Progenitor cell of endocrine pancreas (in vitro differentiated cells): ENCODE measurements at places on chromosomes 6 and 20.
A peak's percentile ranks its signal among the peaks of the same experiment; 100 is the strongest.

DNA sequence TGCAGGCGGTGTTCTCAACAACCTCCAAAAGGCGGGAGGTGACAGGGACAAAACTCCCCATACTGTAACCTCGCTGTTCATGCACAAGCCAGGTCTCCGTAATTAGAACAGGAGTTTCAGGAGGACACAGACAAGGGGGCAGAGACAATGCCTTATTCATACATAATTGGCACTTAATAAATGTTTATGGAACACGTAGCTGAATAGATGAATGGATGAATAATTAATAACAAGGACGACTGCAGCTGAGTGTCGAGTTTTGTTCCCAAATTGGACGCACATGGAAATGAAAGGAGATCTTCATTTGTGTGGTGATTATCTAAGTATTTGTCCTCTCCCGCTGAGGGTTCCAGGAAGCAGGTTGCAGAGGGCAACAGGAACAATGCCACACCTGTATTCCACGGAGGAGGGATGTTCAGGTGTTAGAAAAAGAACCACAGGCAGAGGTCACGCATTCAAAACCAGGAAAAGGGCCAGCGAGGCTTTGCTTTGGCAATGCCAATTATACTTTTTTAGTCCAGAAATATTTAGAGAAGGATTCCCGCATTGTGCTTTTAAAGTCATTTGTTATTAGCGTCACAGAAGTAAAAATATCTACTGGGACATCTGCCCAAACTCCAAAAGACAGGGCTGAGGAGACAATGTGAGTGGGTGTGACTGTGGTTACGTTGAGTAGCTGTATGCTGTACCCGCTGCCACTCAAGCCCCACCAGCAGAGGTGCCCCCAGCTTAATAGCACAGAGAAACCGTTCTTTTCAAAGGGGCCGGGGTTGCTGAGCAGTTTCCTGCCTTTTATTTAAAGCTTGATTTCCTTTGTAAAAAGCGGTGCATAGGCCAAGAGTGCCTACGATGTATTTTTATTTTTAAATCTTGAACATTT is 123.3 kb downstream of the PXDC1 start:
- no peak for DNase-seq

DNA sequence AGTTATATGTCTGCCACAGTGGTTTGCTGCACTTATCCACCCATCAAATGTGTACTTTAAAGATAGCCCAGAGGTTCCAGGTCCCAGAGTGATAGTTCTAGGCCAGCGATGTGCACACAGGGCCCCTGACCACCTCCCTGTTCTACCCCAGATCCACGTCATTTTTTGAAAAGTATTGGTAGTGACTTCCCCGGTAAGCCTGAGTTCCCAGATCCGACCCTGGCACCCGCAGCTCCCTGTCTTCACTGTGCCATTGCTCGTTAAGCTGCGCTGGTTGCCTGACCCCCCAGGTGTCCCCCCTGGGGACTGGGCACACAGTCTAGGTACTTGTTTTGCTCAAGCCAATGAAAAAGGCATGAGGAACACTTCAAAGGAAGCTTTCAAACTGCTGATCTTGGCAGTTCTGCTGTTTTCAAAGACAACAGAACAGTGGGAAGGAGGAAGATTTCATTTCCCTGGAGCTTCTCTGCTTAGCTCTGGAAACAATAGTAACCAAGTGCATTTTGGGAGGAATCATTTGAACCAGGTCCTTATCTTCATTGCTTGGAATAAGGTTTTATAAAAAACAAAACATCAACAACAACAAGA is 116.3 kb upstream of the TAB2 start:
- no peak for DNase-seq

DNA sequence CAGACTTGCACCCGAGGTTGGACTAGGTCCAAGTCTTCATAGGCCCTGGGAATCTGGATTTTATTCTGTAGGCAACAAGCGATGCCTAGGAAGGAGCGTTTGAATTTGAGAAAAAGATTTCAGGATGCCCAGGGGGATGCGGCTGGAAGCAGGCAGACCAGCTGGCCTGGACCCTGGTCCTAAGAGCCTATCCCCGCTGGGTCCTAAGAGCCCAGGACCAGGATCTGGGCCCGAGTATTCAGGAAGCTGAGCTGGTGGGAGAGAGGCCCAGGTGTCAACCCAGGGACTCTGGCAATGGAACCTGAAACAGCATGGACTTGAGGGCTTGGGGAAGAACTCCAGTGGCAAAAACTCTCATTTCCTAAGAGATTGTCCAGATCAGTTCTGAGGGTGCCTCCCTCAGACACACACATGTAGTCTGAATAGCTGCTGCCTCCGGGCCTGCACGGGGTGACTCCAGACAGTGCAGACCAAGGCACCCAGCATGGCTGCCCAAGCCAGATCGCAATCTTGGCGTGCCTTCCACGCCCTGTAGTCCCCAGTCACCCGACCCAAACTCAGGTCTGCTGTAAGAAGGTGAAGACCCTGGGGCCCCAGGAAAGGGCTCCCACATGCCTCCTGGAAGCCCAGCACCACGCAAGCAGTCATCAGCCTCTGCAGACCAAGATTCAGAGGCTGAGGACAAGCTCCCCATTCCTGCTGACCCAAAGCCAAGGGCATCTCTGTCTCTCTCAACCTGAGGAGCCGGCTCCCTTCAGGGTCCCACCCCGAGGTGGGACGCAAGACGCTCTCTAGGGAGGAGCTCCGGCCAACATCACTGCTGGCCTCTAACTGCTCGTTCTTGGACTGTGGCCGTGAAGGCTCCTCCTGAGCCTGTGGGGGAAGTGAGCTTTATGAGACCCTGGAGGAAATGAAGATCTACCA is 34.4 kb downstream of the RRBP1 start:
- DNase-seq, result no peak

DNA sequence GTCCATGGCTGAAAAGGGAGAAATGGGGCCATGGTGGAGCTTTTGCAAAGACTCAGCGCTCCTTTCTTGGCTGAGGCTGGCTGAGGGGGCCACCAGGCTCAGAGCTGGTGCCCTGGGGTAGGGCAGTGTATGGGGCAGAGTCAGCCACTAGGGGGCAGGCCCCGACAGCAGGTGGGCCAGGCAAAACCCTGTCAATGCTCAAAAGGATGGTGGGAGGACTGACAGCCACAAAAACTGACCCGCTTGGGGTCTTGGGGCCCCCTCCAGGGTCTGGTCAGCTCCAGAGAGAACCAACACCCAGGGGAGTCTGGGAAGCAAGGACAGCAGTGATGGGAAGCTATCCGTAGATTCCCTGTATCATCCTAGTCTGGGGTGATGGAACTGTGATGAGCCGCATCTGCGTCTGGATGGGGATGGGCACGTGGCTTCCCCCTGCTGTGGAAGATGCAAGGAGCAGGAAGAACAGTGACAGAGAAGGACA is 306.9 kb downstream of the DHX35 start:
- peak; percentile 66 for DNase-seq

DNA sequence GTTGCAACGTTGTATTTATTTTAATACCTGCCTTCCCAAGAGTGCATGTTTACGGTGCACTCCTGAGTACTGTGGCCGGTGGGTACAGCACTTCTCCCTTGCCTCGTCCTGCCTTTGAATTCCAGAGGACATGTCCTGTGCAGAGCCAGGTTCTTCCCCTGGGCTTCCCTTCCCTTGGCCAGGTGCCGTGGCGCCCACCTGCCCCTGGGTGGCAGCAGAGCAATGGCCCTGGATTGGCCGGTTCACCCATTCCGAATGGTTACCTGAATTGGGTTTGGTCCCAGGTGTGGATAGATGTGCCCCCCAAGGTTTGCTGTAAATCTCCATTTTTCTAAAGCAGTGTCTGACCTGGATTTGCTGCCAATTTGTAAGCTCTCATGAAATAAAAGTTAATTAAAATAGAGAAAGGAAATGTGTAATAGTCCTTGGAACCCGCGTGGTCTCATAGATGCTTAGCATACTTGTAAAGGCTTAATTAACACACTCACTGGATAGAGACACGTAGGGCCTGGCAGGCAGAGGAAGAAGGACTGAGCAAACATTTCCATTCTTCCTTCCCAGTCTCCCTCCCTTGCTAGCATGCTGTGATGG is 40.6 kb downstream of the DTD1 start:
- no peak for DNase-seq

DNA sequence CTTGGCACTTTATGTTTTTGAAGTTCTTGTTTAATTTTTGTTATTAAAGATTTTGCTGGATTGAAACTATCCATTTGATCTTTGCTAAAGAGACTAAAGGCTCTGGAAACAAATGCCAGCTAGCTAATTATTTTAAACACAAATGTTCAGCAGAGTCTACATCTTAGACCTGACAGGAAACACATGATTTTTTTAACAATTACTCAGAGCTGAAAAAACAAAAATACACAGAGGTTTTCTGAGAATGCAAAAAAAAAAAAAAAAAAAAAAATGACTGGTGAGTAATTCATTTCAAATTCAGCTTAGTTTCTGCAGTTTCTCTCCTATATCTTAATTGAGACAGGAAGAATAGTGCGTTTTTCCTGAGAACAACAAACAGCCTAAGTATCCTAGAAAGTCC is 448.0 kb downstream of the TENT5A start:
- DNase-seq, result no peak

DNA sequence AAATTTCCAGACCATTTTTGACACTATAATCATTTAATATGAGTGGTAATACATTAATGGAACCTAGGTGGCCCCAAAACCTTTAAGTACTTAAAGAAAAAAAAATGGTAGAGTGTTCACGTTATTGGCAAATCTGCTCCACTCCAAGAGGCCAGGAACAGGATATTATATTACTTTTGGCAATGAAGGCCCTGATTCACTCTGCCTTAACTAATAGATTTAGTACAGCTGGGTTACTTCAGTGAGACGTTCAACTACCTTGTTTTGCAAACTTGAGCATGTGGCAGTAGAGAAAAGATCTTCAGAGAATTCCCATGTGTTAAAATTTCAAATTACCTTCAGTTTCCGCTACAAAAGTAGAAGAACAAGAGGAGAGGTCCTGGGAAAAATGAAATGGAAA is 12.8 kb downstream of the ADNP start:
- DNase-seq, result no peak

DNA sequence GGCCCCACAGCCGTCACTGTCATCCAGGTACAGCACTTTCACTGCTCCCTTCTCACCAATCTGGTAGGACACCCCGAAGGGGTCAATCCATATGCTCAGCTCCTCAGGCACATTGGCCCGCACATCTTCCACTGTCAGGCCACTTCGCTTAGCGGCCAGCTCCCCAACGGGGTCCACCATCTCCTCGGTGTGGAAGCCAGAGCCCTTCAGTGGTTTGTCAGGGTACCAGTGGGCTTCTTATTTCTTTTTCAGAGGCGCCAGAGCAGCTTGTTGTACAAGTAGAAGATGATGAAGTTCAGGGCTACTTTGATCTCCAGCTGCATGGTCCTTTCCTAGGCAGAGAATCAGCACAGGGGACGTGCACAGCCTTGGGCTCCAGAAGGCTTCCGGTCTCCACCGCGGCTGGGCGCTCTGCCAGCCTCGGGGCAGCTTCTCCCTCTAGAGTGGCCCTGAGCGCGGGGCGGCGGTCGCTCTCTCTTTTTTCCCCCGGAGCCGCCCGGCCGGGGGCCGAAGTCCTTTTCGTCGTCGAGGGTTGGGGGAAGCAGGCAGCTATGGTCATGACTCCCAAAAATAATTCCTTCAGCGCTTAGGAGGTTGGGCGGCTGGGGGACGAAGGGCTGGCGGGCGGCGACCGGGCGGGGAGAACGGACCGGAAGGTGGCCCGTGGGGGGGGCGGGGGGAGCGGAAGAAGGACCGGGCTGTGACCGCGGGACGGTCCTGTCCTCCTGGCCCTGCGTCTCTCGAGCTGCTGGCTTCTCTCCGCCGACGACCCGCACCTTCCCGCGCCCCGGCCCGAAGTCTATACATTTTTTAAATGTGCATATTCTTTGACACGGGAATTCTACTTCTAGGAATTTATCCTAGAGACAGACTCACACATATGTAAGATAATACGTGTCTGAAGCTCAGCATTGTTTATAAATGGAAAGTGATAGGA is 6.5 kb upstream of the ZSCAN9 start:
- no peak for DNase-seq
